ENCODE measurements at places on chromosomes 5 and 9.

DNA sequence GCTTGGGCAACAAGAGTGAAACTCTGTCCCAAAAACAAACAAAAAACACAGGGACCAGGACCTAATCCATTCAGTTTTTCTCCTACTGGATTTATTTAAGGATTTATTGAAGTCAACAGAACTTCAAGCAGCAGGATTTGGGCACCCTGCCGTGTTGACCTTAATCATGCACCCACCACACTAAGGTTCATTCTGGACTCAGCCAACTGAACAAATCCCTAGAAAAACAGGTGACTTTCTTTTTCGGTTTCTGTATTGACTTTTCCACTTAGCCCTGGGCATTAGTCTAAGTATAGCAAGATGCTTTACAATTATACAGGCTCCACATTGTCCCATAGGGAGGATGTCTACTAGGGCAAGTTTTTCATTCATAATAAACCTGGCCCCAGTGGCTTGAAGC lies 30.0 kb downstream of the ZNF131 start:
- DNase-seq: no peak

DNA sequence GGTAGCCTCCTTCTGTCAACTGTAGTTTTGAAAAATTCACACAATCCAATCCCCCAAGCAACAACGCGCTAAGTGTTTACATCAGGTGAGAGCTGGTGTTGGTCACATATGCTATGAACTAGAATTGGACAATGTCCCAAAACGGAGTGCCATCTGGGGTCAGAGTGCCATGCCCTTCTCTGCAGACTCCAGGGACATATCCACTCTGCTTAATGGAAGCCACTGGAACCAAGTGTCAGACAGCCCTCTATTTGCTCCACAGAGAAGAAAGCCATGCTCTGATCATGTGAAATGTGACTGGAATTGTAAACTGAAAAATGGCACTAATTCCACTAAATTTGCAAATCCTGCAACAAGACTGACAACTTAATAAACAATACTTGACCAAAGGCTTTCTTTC lies 12.2 kb downstream of the ABCA1 start:
- DNase-seq: no peak

GRCh38 chr9:125748446-125749099 lies 1.4 kb downstream of the PBX3 start:
- DNase-seq: no peak

GRCh38 chr9:75149841-75150241 lies 61.5 kb downstream of the OSTF1 start:
- no peak for DNase-seq

DNA sequence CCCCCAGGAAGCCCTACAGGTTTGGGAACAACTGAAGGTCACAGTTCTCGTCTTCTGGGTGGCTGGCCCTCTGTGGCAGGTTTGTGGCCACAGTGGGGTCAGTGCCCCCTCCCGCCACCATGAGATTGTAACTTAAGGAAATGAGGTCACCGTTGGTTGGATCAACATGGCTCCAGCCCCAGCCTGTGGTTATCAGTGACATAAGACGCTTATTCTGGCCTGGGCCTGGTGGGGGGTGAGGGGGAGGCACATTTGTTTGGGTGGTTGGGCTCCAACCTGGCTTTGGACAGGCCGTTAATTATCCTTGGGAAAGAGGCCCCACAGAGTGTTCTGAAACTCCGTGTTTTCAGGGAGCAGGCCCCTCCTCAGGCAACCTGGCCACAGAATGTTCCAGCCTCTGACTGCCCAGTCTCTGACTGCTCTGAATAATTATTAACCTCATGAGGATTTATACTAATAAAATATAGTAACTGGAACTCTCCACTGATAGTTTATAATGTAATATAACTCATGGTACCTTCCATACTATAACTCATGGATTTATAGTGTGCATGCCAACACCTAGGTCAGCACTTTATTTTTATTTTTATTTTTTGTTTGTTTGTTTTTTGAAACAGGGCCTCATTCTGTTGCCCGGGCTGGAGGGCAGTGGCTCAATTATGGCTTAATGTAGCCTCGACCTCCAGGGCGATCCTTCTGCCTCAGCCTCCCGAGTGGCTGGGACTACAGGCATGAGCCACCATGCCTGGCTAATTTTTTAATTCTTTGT lies 58.0 kb upstream of the RPL26L1 start:
- DNase-seq: no peak

DNA sequence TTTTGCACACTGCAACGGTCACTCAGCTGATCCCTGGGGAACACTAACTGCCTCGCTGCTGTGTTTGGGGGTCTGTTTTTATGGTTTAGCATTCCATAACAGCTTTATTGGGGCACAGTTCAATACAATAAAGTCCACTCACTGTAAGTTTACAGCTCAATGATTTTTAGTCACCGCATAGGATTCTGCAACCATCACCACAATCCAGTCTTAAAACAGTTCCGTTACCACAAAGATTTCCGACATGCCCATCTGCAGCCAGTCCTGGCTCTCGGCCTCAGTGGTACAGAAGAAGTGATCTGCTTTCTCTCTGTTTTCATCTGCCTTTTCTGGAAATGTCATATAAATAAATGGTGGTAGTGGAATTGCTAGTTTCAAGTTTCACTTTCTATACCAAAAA lies 23.6 kb downstream of the OR2V2 start:
- no peak for DNase-seq

DNA sequence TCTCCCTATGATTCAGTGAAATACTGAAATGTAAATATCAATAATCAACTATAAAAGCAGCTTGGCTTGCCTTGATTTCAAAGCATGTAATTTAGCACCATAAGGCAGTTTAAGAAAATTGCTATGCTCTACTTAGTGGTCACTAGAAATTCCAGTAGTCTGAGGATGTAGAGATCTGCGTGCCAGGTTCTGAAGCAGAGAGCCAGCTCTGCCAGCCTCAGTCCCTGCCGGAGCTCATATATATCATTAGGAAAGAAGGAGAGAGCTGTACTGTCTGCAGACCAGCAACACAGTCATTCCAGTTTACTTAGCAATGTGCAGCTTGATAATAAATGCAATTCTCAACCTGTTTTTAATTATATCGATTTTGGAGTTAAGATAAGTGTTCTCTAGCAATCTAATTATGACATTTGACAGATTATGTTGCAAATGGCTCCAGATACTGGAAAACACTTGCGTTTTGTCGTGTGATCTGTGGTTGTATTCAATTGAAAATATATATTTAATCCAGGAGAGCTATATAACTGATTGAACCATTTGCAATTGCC lies 540.5 kb downstream of the CTNND2 start:
- DNase-seq: no peak

GRCh38 chr9:72872718-72873117 lies 80.1 kb downstream of the ALDH1A1 start:
- DNase-seq: peak; percentile 10

DNA sequence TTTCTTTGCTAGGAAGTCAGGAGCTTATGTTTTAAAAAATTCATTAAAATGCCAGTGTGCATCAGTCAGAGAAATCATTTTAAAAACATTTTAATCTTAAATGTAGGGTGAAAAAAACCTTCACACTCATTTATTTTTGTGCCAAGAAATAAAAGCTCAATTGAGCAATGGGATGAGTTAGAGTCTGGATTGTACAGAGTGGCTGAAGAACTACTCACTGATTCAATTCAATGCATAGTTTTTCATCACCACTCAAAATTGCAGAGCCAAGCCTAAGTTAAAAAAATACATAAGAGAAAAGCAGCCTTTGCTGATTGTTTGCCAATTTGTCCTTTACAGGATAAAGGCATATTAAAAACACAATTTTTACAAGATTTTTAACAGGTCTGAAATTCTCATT lies 168.2 kb upstream of the DMRTA1 start:
- DNase-seq: no peak

DNA sequence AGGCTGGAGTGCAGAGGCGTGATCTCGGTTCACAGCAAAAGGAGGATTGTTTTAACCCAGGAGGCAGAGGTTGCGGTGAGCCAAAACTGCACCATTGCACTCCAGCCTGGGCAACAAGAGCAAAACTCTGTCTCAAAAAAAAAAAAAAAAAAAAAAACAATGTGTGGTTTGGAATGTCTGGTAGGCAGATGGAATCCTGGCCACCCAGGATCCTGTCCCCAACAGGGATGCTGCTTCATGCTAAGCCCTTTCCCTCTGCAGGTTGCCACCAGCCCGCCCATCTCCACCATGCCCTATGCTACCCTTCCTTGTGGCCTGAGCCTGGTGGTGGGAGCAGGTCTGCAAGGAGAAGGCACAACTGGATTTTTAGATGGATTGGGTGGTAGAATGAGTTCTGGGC lies 129.7 kb upstream of the HAND1 start:
- no peak for DNase-seq

GRCh38 chr5:26003966-26004365 lies 1034.4 kb downstream of the CDH9 start:
- DNase-seq: no peak
